ENCODE measurements at places on chromosomes 16 and 17.
A peak's percentile ranks its signal among the peaks of the same experiment; 100 is the strongest.

DNA sequence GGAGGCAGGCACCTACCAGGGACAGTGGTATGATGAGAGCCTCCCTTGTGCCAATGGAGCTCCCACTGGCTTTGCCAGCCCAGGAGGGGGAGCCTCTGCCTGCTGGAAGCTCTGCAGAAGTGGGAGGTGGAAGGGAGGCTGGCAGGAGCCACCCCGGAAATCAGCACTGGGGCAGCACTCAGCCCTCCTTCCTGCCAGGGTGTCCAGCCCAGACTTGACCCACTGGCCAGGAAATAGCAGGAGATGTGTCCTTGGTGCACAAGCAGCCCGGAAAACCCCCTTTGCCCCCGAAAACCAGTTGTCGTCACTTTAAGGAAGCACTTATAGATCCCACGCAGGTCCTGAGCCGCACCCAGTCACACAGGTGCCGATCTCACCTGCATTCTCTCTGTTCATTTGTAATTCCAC, 49.3 kb upstream of the CACNG4 start:
- DNase-seq = no peak

GRCh38 chr16:29961479-29962343, at the start of gene TMEM219:
TSS of gene TMEM219 (plus strand) at chr16:29962079. CDS start at chr16:29963144, 1,065 bp downstream.
- peak; percentile 96 for DNase-seq

DNA sequence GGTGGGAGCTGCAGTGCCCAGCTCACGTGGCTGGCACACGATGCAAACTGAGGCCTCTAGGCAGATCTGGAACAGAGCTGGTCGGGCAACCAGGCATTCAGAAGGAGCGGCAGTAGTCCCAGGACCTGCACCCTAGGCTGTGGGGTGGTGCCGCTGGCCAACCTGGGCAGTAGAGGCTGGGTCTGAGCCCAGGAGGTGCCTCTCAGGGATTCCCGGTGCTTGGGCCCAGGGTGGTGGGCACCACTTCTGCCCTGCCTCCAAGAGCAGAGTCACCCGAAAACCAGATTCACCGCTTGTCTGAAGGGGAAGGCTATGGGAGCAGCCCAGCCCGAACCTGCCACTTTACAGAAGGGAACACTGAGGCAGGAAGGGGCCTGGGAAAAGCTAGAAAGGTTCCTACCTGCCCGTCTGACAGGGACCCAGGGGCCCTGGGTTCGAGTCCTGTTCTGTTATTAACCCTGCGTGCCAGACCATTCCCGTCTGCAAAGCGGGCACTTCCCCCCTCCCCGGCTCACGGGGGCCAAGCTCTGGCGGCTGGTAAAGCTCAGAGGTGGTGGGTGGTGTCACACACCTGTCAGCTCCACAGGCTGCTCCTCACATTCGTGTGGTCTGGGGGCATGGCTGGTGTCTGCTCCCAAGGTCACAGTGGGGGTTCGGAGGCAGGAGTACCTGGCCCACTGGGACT, 16.9 kb downstream of the GLIS2 start:
- DNase-seq = no peak

- no peak for DNase-seq
These were observed 2.3 kb downstream of the NUDT16L1 start for GRCh38 chr16:4695473-4696171.

DNA sequence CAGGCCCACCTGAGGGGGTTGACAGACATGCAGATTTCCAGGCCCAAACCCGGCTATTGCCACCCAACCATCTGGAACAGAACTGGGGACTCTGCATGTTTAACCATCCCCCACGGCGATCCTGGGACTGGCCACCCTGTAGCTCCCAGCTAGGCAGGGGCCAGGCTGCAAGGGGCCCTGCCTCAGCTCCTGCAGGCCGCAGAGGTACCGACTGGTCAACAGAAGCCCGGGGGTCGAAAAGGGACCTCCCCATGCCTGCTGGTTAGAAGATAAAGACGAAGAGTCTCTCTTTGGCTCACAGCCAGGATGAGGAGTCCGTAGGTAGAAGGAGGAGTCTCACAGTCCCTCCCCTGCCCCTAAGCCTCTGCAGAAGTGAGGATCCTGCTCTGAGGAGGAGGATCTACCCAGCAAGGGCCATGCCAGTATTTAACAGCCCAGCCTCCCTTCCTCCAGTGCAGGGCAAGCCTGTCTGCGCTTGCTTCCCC, 223.4 kb upstream of the TNRC6C start:
- DNase-seq = no peak

- DNase-seq = no peak
These were observed 145.8 kb upstream of the CDH5 start for GRCh38 chr16:66220702-66221101.

GRCh38 chr16:57146735-57147134, 39.1 kb downstream of the PSME3IP1 start:
- no peak for DNase-seq

DNA sequence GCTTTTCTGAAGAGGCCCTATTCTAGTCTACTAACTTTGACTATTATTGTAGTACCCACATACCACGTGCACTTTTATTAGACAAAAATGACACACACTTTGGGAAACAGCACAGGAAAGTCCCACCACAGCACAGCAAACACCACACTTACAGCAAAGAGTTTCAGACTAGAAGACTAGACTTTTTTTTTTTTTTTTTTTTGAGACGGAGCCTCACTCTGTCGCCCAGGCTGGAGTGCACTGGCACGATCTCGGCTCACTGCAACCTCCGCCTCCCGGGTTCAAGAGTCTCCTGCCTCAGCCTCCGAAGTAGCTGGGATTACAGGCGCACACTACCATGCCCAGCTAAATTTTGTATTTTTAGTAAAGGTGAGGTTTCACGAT, 20.1 kb downstream of the YWHAE start:
- DNase-seq = no peak

DNA sequence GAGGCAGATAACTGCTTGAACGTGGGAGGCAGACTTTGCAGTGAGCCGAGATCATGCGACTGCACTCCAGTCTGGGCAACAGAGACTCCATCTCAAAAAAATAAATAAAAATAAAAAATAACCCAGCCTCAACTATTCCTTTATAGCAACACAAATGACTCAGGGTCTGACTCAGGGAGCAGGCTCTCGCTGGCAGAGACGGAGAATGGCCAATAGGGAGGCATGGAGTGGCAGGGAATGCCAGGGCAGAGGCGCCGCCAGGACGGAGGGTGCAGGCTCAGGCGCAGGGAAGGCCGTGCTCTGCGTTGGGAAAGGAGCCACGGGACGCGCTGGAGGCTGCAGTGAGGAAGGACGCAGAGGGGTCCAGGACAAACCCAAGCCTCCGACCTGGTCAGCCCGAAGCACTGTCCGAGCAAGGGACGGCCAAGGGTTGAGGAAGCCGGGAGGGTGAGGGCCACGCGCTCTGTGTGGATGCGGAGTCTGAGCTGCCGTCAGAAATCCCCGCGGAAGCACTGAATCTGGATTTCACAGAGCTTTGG, 40.3 kb downstream of the PKD1 start:
- DNase-seq = no peak

GRCh38 chr16:75841517-75841916, 115.2 kb upstream of the CPHXL start:
- no peak for DNase-seq

GRCh38 chr17:76353004-76353598, 615 bp downstream of the PRPSAP1 start:
- DNase-seq = peak; percentile 21

DNA sequence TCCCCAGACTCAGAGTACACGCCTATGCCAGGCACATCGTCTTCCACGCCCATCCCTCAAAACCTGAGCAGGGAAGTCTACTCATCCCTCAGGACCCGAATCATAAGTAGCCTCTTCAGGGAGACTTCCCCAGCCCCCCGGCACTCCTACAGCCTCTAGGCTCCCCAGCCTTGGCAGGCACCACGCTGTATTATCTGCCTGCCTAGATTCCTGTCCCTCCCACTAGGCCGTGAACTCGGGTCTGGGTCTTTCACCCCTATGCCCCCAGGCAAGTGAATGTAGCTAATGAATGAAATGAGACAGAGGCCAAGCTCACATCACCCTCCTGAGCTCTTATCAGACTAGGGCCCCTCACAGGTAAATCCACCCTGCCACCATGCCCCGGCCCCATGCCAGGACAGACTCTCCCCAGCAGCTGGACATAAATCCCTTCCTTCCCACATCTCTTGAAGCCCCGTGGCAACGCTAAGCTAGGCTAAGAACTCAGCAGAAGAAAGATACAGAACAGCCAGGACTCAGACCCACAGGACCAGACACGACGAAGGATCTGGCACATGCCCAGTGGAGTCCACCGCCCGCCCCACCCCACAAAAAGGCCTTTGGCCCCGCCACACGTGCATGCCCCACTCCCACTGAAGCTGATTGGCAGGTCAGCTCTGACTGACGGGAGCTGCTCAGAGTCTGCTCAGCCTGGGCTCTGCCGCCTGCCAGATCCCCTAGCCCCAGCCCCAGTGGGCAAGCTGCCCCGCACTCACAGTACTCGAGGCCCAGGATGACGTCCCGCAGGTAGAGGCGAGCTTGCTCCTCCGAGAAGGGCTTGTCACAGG, 13.0 kb downstream of the CAMKK1 start:
- DNase-seq = no peak

GRCh38 chr17:72715906-72716572, 376.4 kb downstream of the SLC39A11 start:
- DNase-seq = no peak

GRCh38 chr17:77424585-77425344, 284.0 kb downstream of the SEC14L1 start:
- no peak for DNase-seq

- DNase-seq = no peak
These were observed 29.5 kb upstream of the DNAI2 start for GRCh38 chr17:74244548-74244947.

DNA sequence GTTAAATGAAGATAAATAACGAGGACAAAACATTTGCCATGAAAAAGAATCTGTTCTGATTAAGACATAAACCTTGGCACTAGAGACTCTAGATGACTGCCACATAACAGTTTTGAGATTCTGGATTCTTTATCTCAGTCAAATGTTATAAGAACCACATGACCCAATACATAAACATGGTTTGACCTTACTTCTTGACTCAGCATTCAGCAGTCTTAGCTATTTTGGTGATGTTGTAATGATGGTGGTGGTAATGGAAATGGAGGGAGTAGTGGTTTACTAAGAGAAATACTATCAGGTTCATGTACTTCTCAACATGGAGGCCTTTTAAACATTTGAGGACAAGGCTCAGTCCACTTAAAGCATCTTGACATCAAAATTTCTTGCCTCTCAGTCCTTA, 925.4 kb downstream of the CDH11 start:
- DNase-seq = no peak

GRCh38 chr16:15609286-15609649, 33.7 kb downstream of the MARF1 start:
- no peak for DNase-seq

DNA sequence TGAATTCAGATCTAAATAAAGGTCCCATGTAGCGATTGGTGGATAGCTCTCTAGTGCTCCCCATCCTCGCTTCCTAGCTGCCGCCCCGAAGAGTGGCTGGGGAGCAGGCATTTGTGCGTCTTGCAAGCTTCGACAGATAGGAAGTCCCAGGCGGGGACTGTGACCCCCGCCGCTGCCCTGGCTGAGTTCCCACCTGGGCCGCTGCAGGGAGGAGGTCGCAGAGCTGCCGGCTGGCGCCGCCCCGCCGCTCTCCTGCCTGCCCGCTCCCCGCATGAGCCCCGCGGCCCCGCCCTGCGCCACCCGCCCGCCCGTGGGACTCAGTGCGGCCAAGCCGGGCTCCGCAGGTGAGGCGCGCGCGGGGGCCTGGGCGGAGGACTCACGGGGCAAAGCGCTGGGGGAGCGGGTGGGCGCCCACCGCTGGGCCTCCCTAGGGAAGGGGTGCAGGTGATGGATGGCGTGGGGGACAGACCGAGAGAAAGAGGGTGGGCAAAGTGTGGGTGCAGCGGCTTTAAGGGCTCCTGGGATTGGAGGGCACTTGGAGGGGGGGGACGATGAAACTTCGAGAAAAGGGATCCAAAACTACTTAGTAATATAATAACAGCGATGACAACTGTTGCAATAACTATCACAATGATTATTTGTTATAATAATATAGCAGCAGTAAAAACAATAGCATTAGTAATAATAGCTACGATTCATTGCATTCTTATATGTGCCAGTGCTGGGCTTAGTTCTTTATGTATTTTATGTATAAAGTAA, at the start of gene OTOA:
OTOA (plus strand) TSS at position 80 of the 759 bp plus-strand sequence. CDS start 14,547 bp downstream, outside the sequence.
- DNase-seq = peak; percentile 47

- DNase-seq = no peak
These were observed 38.6 kb downstream of the COX10 start for GRCh38 chr17:14107889-14108288.

DNA sequence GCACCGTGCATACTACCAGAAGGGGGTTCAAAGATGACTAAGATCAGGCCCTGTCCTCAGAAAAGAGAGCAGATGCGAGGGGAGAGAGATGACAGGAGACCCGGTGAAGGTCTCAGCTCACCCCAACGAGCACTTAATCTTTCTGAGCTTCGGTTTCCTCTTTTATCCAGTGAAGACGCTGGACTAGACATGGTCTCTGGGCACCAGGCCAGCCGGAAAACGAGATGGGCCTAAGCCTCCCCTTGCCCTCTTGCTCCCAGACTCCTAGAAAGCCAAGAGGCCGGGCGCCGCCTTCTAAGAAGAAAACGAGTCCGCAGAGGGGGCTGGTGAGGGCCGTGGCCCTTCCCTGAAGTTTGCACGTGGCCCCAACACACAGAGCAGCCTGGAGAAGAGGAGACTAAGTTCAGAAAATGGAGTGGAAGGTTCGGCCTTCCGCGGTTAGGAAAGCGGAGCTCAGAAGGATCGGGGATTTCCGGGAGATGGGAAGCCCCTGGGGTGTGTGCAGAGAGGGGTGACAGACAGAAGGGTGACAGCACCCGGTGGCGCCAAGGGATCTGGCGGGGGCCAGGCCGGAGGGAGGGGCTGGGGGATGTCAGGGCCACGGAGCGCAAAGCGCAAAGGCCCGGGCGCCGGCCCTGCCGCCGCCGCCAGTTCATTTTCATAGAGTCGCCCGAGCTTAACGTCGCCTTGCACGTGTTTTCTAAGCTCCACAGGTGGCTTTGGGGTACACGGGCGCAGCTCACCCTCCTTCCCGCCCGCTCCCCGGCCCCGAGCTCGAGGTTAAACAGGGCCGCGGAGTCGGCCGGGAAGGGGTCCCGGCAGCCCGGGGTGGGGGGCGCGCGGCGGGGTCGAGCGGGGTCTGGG, 42.1 kb upstream of the BHLHA9 start:
- peak; percentile 80 for DNase-seq
